Lung (tissue), 17 donors: ENCODE measurements at places on chromosomes 7 and 10. TPM values are rescaled to one million over a fixed set of nuclear protein-coding genes. Genes with fewer than 3 reads are reported as not detected.

DNA sequence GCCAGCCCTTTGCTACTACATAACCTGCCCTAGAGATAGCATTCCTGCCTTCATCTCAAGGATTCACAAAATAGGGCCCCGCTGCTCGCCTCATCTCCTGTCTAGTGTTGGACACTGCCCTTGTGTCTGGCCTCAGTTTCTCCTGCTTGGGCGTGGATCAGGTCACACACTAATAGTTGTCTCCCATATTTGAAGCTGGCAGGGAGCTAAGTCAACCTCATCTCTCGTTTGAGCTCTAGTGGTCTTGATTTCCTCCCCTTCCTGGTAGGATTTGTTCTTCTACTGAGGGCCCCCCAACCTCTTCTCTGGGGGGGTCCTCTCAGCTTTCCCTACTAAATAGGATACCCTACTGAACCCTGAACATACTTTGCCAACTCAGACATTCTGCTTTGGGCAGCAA lies 42.2 kb downstream of the ADCYAP1R1 start:
- H3K4me1 ChIP-seq, result no peaks in the 10 kb centered on the region
- H3K36me3 ChIP-seq, result no peaks in the 10 kb centered on the region
- H3K27me3 ChIP-seq, result no peaks in the 10 kb centered on the region
- H3K4me3 ChIP-seq, result no peak overlapping the region
- H3K27ac ChIP-seq, result no peak overlapping the region

DNA sequence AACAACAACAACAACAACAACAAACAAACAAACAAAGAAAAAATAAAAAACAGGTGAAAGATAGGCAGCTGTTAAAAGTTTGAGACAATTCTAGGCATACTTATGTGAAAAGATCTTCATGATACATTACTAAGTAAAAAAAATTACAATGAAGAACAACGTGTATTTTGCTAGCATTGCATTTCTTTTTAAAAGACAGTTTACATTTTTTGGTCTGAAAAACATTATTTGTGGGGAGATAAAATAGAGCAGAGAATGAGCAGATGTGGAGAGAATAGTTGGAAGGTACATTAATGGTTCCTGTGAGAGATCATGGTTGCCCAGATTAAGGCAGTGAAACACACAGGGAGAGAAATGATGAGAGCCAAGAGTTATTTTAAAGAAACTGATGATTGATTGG lies 210.2 kb upstream of the MKLN1 start:
- H3K27me3 ChIP-seq, result no peaks in the 10 kb centered on the region
- no peaks in the 10 kb centered on the region for H3K4me1 ChIP-seq
- no peak for DNase-seq
- no peak overlapping the region for H3K27ac ChIP-seq

- DNase-seq, result peak; percentile 99
- no peak overlapping the region for H3K27ac ChIP-seq
- peaks cover 20% of the 10 kb centered on the region for H3K36me3 ChIP-seq
- no peaks in the 10 kb centered on the region for H3K27me3 ChIP-seq
- no peak overlapping the region for H3K4me3 ChIP-seq
These were observed 116.9 kb upstream of the PPIF start for GRCh38 chr10:79230328-79230830.

GRCh38 chr7:139799586-139799985 lies 21.8 kb upstream of the HIPK2 start:
- H3K4me3 ChIP-seq, result no peak overlapping the region
- H3K4me1 ChIP-seq, result no peaks in the 10 kb centered on the region
- no peak for DNase-seq
- no peaks in the 10 kb centered on the region for H3K36me3 ChIP-seq
- no peaks in the 10 kb centered on the region for H3K27me3 ChIP-seq

DNA sequence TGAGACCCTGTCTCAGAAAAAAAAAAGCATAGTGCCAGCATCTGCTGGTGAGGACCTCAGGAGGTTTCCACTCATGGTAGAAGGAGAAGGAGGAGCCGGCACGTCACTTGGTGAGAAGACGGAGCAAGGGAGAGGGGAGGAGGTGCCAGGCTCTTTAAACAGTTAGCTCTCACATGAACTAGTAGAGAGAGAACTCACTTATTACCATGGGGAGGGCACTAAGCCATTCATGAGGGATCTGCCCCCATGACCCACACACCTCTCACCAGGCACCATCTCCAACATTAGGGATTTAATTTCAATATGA lies 62.9 kb upstream of the VKORC1L1 start:
- H3K27me3 ChIP-seq, result no peaks in the 10 kb centered on the region
- H3K4me3 ChIP-seq, result no peak overlapping the region
- no peak for DNase-seq
- no peaks in the 10 kb centered on the region for H3K4me1 ChIP-seq
- no peaks in the 10 kb centered on the region for H3K36me3 ChIP-seq

GRCh38 chr10:17516376-17516775 lies 62.0 kb upstream of the ST8SIA6 start:
- no peak for DNase-seq
- no peak overlapping the region for H3K4me3 ChIP-seq
- H3K4me1 ChIP-seq, result peaks cover 1% of the 10 kb centered on the region
- no peak overlapping the region for H3K27ac ChIP-seq
- no peaks in the 10 kb centered on the region for H3K36me3 ChIP-seq

DNA sequence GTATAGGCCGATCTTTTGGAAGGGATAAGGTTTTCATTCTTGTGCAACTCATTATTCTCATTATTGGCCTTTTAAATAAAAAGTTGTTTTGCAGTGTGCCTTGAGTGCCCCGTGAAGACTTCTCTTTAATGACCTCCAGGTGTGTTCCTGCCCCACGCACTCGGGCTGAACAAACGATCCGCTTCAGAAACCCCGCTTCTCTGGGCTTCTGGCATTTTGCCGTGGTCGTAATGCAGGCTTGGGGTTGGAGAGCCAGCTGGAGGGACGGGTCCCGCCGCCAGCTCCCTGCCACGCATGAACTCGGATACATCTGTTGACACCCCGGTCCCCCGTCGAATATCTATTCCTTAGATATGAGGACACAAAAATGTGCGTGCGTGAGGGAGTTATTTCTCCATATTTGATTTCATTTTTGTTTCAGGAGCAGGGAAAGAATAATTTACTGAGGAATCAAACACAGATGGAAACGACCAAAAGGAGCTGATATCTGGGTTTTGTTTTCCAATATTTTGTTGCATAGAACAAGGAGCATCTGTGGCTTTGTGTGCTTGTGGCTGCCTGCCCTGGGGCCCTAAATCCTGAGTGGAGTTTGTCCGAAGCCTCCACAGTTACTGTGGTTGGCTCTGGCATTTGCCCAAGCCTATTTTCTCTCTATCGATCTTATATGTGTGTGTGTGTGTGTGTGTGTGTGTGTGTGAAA lies 17.0 kb upstream of the TTYH3 start:
- no peak overlapping the region for H3K4me3 ChIP-seq
- peak; percentile 88 for DNase-seq
- H3K27me3 ChIP-seq, result no peaks in the 10 kb centered on the region
- H3K4me1 ChIP-seq, result peaks cover 29% of the 10 kb centered on the region

DNA sequence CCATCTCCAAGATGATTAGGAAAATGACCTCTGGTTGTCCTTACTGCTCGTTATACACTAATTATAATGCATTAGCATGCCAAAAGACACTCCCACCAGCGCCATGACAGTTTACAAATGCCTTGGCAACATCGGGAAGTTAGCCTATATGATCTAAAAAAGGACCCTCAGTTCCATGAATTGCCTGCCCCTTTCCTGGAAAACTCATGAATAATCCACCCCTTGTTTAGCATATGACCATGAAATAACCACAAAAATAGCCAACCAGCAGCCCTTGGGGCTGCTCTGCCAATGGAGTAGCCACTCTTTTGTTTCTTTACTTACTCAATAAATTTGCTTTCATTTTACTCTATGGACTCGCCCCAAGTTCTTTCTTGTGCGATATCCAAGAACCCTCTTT lies 41.6 kb upstream of the KCNMA1 start:
- H3K27ac ChIP-seq, result no peak overlapping the region
- no peaks in the 10 kb centered on the region for H3K4me1 ChIP-seq
- no peak overlapping the region for H3K4me3 ChIP-seq
- H3K36me3 ChIP-seq, result no peaks in the 10 kb centered on the region

DNA sequence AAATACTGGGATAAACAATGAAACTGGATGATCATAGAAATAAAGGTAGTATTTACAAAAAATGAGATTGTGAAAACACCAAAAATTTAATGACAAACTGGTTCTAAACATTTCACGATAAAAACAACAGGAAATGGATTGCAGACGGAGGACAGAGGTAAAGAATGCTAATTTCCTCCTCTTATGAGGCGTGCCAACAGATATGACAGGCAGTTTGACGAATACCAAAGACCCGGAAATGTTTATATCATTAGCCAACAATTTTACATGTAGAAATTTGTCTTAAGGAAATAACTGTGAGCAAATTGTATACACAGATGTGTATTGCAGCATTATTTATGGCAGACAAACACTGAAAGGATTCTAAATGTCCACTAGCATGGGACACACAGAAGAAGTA lies 162.0 kb upstream of the MGMT start:
- H3K4me3 ChIP-seq, result no peak overlapping the region
- no peaks in the 10 kb centered on the region for H3K36me3 ChIP-seq
- no peaks in the 10 kb centered on the region for H3K4me1 ChIP-seq
- H3K27me3 ChIP-seq, result no peaks in the 10 kb centered on the region
- H3K27ac ChIP-seq, result no peak overlapping the region

DNA sequence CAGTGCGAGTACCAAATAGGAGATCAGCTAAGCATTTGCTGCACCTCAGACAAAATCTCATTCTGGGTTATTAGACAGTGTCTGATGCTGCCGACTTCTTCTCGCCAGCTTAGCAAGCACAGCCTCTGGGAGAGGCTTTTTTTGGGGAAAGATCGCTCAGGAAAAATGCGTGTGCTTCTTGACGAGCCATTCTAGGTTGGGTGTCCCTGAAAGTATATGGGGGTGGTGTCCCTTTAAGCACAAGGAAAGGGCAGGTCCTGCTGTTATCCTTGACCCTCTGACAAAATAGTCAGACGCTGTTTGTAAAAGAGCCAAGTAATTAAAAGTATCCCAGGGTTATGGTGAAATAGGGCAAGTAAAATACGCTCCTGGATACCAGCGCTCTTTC lies 540.1 kb upstream of the FZD8 start:
- H3K36me3 ChIP-seq, result no peaks in the 10 kb centered on the region
- H3K4me1 ChIP-seq, result peaks cover 2% of the 10 kb centered on the region
- no peak for DNase-seq
- H3K4me3 ChIP-seq, result no peak overlapping the region

DNA sequence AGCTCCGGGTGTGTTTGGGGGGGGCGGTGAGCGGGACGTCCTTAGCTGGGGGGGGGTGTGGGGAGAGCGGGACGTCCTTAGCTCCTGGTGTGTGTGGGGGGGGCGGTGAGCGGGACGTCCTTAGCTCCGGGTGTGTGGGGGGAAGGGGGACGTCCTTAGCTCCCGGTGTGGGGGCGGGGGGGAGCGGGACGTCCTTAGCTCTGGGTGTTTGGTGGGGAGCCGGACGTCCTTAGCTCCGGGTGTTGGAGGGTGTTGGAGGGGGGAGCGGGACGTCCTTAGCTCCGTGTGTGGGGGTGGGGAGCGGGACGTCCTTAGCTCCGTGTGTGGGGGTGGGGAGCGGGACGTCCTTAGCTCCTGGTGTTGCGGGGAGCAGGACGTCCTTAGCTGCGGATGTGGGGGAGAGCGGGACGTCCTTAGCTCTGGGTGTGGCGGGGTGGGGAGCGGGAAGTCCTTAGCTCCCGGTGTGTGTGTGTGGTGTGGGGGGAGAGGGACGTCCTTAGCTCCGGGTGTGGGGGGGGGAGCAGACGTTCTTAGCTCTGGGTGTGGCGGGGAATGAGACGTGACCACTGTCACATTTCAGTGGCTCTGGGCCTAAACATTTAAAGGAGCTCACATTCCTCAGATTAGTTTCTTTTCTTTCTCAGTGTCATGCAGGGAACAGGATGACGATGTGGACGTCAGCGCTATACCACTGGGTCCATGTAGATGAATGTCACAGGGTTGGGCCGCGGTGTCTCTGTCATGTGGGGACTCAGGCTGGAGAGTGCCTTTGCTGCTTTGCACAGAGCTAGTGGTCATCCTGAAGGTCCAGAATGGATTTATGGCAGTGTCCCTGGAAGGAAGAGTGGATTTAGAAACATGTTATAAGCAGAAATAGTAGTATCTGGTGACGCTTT lies 7.5 kb downstream of the DYNC2I1 start:
- no peaks in the 10 kb centered on the region for H3K27me3 ChIP-seq
- peak overlapping the region; percentile 24 for H3K4me3 ChIP-seq
- no peaks in the 10 kb centered on the region for H3K36me3 ChIP-seq
- peak overlapping the region; percentile 90 for H3K27ac ChIP-seq
- peaks cover 4% of the 10 kb centered on the region for H3K4me1 ChIP-seq

DNA sequence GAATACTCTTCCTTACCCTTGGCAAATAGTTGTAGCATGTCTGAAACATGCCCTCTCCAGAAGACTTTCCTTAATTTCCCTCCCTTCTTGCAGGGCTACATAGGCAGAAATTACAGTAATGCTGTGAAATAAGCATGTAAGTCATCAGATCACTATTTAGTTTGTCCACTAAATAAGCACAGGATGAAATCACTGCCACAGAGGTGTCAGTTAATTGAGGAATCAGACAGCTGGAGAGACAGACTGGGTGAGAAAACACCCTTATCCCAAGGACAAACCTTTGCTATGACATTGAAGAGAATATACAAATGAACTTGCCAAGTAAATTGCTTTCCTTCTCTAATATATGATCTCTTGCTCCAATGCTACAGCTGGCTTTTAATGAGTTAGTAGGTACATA lies 129.3 kb downstream of the CHRM2 start:
- DNase-seq, result no peak
- H3K4me1 ChIP-seq, result no peaks in the 10 kb centered on the region
- H3K27ac ChIP-seq, result no peak overlapping the region
- H3K27me3 ChIP-seq, result no peaks in the 10 kb centered on the region
- no peak overlapping the region for H3K4me3 ChIP-seq
- H3K36me3 ChIP-seq, result no peaks in the 10 kb centered on the region

DNA sequence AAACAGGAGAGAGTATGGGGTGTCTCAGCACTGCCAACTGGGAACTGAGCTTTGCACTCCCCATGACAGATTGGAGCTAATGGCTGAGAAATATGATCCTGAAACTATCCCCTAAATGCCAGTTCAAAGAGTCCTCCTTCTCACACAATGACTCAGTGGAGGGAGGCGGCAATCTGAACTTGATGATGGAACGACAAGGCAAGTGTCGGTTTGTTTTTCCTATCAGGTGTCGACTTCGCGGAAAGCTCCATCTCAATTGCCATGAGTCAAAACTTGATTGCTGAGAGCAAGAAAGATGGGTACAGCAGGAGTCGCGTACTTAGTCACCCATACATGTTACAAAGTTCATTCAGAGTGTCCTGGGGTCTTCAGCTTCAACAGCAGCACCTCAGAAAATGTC lies 52.5 kb downstream of the NPY start:
- no peaks in the 10 kb centered on the region for H3K27me3 ChIP-seq
- no peaks in the 10 kb centered on the region for H3K4me1 ChIP-seq
- H3K27ac ChIP-seq, result no peak overlapping the region
- DNase-seq, result no peak

Gene SORBS1
- polyA plus RNA-seq, result 13.1 TPM

Gene LBX1
- 0.02 TPM for polyA plus RNA-seq

Gene CHAT
- polyA plus RNA-seq, result not detected

Gene ANKMY2
- 6.0 TPM for polyA plus RNA-seq
